ENCODE measurements at places on chromosomes 2 and 18. TPM values are rescaled to one million over a fixed set of nuclear protein-coding genes. Genes with fewer than 3 reads are reported as not detected.

The IL1R1 gene
- 4.7 TPM for total RNA-seq

The TDRD15 gene
- not detected for total RNA-seq

The FOXD4L1 gene
- total RNA-seq, result not detected

The ASB18 gene
- not detected for total RNA-seq

The CLIP4 gene
- total RNA-seq, result 37.1 TPM

The CARF gene
- total RNA-seq, result 8.1 TPM

The TLX2 gene
- 0.08 TPM for total RNA-seq

The TNFAIP6 gene
- total RNA-seq, result not detected

The MROH2A gene
- not detected for total RNA-seq

The TTN gene
- total RNA-seq, result under 0.01 TPM

The GPR45 gene
- not detected for total RNA-seq

The DCC gene
- not detected for total RNA-seq

The SLC40A1 gene
- not detected for total RNA-seq

The SLC5A7 gene
- total RNA-seq, result not detected

The C2orf80 gene
- total RNA-seq, result not detected

Data from hair follicular keratinocyte (primary cell).